Cardiac fibroblast (primary cell): ENCODE measurements at places on chromosomes 11 and 22.

DNA sequence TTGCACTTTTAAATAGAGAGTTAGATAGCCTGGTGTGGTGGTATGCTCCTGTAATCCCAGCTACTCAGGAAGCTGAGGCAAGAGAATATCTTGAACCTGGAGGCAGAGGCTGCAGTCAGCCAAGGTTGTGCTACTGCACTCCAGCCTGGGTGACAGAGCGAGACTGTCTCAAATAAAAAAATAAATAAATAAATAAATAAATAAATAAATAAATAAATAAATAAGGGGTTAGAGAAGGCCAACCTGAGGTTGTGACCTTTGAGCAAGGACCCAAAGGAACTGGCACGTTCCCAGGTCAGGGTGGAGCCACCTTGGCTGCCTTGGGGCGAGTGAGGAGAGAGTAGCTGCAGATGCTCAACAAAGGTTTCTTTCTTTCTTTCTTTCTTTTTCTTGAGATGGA, 65.3 kb upstream of the TENM4 start:
- no peak for DNase-seq

GRCh38 chr11:73204711-73205121, 13.4 kb upstream of the P2RY2 start:
- DNase-seq, result no peak

DNA sequence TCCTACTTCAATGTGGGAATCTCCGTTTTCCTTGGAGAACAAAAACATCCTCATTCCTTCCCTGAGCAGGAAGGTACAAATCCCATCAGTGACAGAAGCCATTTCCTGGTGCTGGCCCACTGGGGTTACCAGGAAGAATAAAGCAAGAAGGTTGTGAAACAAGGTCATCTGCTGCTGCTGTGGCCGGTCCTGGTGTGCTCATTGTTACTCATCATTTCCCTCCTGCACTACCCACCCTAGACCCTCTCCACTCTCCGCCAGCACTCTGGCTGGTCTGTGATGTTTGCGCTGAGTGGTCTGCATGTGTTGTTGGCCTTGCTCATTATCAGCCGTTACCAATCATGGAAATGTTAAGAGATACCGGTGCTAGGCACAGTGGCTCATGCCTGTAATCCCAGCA, 37.0 kb downstream of the OSBP2 start:
- no peak for DNase-seq

- DNase-seq, result no peak
Measured at GRCh38 chr11:12565406-12565805, 108.8 kb upstream of the TEAD1 start.

DNA sequence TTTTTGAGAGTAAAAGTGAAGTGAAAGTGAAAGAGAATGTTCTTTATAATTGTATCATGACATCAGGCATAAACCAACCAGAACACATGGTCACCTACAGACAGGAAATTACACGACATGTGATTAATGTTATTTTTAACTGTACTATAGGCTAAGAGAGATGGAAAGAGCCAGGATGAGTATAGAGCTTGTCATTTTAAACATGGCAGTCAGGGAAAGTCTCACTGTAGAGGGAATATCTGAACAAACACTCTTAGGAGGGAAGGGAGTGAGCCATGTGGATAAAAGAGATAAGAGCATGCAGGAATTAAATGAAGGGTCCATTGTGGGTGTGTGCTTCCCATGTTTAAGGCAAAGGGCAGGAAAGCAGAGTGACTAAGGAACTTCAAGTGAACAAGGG, 599.1 kb upstream of the FAT3 start:
- DNase-seq, result no peak

DNA sequence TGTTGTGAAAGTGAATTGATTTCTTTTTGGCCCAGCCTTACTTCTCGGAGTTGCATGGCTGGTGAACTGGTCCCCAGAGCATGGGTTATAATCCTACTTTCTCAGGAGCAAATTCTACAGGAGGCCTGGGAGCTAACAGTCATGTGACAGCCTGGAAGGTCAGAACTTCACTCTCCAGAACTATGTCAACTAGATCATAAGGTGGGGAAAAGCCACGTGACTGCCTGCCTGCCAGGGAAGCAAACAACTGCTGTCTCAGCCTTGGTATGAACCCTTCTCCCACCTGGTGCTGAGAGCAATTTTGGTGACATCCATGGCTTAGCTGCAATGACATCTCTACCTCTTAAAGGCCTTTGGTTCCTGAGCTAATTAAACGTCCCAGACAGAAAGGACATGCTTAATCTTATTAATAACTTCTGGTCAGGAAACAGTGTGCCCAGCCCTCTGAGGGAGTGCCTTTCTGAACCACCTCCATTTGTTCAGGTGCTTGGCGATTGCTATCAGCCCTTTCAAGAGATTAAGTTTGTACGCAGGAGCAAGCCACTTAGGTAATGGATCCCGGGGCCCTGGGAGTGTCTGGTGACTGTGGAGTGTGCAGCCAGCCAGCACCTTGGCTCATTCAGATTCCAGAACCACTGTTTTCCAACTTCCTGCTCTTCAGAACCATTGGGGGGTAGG, 1.4 kb upstream of the CREB3L1 start:
- DNase-seq, result no peak

DNA sequence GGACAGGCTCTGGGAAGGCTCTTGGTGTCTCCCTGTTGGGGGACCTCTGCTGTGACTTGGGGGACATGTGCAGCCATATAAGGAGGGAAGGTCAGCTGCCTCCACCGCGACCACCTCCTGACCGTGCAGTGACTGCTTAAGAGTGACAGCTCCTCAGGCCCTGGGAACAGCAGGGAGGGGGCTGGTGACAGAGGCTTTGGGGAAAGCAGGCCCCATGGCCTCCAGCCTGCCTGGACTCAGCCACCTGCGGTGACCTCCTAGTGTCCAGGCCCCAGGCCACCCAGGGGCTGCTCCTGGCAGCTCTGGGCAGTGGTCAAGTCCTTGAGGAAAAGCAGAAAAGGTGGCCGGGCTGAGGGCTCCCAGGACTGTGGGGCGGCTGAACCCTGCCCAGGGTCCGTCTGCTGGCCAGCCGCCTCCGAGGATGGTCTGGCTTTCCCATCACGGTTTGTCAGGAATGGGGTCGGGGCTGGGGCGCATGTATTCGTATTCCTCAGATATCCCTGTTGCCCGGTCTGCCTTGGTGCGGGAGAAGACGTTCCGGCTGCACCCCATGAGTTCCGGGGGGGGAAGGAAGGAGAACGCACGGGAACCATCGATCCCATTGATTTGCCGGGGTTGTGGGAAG, 96.8 kb downstream of the WNT7B start:
- no peak for DNase-seq

DNA sequence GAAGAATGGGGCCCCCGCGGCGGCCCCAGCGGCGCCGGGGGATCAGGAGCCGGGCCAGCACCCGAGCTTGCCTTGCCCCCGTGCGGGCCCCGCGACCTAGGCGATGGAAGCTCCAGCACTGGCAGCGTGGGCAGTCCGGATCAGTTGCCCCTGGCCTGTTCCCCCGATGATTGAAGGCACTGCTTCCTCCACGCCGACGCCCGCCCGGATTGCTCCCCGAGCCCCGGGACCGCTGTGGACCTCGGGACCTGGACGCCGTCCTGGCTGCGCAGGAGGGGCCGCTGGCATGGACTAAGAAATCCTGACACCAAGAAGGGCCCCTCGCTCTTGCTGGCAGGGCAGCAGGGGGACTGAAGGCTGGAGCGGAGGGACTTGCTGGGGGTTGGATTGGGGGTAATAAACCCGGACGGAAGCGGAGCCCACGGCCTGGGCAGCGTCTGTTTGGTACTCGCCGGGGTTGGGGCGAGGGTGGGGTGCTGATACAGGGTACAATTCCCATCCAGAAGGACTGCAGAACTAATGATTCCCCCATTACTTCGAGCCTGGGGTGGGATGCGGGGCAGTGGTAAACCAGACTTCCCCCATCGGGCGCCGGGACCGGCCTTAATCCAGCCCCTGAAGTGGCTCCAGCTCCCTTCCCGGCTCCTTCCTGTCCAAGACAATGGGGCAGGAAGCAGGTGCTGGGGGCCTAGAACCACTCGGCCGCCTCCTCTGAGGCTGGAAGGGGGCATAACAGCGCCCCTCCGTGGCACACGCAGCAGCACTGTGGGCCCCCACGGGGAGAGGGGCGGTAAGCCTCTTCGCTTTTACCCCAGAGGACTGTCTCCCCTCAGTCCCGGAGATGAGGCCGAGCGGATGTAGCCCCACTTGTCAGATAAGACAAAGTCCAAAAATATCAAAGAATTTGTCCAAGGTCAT, 1.0 kb downstream of the CCDC85B start:
- peak; percentile 66 for DNase-seq

DNA sequence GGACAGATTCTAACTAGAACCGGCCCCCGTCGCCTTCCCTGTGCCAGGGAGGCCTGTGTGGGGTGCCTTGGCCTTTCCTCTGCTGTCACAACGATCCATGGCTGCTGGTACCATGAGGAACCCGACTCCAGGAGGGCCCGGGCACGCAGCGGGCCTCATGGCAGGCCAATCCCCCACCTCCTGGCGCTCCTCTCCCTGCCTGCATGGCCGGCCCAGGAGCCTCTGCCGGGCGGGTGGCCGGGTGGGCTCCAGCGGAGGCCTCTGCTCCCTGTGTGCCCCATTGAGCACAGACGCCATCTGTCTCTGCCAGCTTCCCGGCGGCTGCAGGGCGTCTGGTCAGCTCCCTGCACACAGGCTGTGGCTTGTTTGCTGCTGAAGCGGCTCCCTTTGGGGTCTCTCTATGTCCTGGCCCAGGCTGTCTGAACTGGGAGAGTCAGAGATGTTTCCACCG, 86.5 kb downstream of the MYEOV start:
- DNase-seq, result no peak

- DNase-seq, result peak; percentile 17
Measured at GRCh38 chr11:75240311-75241035, at the start of gene TPBGL. Gene TPBGL (plus strand): TSS chr11:75240774. CDS start chr11:75241050, 276 bp downstream.

DNA sequence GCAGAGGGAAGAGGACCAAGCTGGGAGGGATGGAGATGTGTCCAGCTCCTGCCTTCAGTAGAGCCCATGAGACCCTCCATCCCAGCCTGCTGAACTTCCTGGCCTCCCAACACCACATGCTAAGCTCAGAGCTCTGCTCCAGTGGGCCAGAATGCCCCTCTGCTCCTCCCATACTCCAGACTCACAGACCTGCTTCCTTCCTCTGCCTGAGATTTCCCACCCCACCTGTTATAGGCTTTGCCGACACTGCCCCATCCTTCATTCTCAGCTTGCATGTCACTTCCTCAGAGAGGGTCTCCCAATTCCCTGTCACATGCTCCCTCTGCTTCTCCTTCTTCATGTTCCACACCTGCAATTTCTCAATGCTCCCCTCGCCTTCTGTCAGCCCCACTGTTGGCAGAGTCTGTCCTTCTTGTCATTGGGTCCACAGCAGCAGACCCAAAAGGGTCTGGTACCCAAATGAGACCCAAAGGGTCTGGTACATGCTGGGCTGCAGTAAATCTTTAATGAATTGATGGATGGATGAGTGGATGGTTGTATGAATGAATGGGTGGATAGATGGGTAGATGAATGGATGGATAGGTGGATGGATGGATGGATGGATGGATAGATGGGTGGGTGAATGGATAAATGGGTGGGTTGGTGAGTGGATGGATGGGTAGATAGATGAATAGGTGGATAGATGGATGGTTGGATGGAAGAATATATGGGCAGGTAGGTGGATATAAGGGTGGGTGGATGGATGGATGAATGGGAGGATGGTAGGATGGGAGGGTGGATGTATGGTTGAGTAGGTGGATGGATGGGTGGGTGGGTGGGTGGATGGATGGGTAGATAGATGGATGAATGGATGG, 105.3 kb upstream of the FGF3 start:
- DNase-seq, result no peak

GRCh38 chr11:44113018-44113417, 17.5 kb downstream of the EXT2 start:
- DNase-seq, result no peak

DNA sequence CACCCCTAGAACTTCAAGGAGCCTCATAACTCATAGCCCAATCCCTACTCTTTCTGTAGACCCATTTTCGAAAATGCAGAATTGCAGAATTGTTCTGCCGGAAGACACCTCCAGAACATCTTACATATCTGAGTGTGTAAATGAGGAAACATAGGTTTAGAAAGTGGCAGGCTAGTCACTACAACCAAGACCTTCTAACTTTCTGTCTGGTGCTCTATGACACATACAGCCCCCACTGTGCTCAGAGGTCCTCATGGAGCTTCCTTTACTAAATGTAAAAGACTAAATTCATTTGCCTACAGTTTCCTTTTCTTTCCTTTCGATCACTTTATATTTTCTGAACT, 132.1 kb upstream of the DDI1 start:
- no peak for DNase-seq

DNA sequence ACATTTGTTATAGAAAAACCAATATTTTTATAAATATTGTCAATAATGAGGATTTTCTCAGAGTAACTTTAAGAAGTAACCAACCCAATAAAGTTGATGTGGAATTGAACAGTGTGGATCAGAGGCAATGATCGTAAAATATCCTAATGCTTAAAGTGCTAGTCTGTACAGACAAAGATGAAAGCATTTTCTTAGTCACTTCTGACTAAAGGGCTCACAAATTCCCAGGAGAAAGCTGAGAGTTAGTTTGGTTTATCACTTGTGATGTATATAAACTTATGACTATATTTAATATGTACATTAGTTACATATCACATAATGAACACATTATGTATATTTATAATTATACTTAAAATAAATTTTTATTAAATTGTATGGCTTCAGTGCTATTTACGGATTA, 25.4 kb upstream of the DDI1 start:
- DNase-seq, result no peak

GRCh38 chr11:112156956-112157766, 6.7 kb downstream of the IL18 start:
- peak; percentile 95 for DNase-seq

DNA sequence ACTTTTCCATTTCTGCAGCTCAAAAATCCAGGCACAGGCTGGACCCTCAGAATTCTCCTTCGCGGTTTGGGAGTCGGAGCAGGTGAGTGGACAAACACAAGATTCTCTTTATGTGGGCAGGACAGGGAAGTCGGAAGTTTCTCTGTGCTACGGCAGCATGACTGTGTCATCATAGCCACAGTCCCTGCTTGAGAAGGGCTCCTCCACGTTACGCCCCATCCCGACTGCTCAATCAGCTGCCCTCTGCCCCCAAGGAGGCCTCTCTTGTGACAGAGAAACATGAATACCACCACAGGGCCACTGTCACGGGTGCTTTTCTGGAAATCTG, 89.0 kb upstream of the SHISAL1 start:
- no peak for DNase-seq

- DNase-seq, result no peak
Measured at GRCh38 chr11:87778357-87778756, 396.9 kb downstream of the RAB38 start.

GRCh38 chr11:104653407-104653806, 244.9 kb downstream of the CASP12 start:
- peak; percentile 27 for DNase-seq
